Stomach (tissue), 19 donors: ENCODE measurements at places on chromosomes 2 and 18. TPM values are rescaled to one million over a fixed set of nuclear protein-coding genes. Genes with fewer than 3 reads are reported as not detected.

DNA sequence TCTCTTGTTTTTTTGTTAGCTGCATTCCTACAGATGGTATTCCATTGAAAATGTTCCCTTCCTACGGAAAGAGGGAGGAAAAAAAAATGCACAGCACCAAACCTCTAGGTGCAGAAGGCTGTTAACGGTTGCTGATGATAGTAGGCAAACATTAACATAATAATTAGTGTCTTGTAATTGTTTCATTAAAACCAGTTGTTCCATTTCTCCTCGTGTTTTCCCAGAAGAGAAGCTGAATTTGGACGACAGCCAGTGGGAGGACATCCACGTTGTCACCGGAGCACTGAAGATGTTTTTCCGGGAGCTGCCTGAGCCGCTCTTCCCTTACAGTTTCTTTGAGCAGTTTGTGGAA lies 494.7 kb downstream of the ARHGAP15 start:
- no peak for DNase-seq

The SP140L gene
- 25.3 TPM for total RNA-seq

- DNase-seq, result no peak
Observed at GRCh38 chr2:85911097-85911496, 22.3 kb upstream of the ST3GAL5 start.

DNA sequence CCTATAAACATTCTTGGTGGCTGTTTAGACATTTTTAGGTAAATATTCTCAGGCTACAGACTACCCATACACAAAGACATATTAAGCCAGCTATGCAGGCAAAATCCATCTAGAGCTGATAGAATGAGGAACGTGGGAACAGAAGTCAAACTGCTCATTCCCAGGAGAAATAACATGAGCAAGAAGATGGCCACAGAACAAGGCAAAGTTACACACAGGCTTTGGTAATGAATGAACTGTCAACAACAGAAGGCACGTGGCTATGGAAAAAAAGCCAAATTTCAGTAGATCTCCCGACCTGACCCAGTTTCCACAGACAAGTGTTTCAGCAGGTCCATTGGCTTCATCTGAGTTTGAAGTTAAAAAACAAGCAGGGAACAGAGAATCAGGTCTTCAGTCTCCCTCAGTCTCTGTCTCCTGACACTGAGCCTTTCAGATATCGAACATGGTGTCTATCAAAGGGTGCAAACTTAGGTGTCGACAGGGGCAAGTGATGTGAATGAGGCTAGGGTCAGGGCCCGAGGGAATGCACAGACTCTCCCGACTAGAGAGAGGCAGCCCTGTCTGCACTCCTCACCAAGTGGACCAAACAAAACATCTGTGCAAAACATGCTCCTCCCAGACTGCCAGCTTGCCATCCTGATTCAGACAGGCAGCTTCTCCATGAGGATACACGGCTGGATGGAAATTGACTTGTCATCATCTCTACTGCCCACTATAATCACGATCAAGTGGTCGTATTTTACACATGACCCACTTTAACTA lies 25.9 kb downstream of the SIGLEC15 start:
- no peak for DNase-seq

DNA sequence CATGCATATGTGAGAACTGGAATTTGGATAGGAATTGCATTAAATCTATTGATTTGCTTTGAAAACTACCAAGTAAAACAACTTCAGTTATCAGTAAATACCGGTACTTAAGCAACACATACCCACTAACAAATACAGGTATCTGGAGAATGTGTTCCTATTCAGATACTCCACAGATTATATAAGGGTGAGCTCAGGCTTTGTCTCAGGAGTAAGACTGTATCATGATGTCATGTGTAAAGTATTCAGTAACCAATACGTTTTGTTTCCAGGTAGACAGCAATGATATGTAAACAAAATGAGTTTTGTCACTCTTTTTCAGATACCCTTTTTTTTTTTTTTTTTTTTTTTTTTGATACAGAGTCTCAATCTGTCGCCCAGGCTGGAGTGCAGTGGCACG lies 74.8 kb downstream of the DSC3 start:
- no peak for DNase-seq

GRCh38 chr2:150047620-150048222 lies 439.7 kb downstream of the RND3 start:
- no peak for DNase-seq

GRCh38 chr2:216134958-216135541 lies 25.9 kb downstream of the XRCC5 start:
- no peak for DNase-seq

GRCh38 chr2:84175340-84175739 lies 283.7 kb downstream of the SUCLG1 start:
- no peak for DNase-seq

The POLE4 gene
- total RNA-seq, result 35.6 TPM

- peak; percentile 28 for DNase-seq
Observed at GRCh38 chr2:12106440-12107080, 360.1 kb downstream of the LPIN1 start.

DNA sequence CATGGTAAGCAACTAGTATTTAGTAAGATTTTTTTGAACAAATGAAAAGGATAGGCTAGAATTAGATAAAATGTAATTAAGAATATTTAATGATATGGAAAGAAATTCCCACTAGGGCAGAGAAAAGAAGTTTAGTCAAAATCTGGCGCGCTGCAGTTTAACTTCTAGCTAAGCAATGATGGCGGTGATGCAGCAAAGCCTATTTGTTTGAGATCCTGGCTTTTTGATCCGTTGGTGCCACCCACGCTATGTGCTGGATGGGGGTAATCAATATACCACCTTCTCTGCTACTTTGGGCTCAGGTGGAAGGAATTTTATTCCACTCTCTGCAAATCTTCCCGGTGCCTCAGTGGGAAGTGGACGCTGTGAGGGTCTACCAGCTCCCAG lies 421 bp upstream of the FAM171B start:
- DNase-seq, result no peak

The SELENOI gene
- total RNA-seq, result 1.8 TPM

The CCDC85A gene
- total RNA-seq, result 6.4 TPM

The CLASP1 gene
- 105 TPM for total RNA-seq

The TCF4 gene
- 7.2 TPM for total RNA-seq

DNA sequence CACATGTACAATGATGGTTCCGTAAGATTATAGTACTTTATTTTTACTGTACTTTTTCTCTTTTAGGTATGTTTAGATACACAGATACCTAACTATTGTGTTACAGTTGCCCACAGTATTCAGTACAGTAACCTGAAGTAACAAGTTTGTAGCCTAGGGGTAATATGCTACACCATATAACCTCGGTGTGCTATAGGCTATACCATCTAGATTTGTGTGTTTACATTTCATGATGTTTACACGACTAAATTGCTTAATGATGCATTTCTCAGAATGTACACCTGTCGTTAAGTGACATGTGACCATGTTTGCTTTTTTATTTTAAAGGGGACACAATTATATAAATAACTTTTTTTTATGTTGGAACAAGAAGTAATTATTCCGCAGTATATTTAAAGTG lies 34.5 kb downstream of the PIK3C3 start:
- no peak for DNase-seq

The VAPA gene
- 195 TPM for total RNA-seq

The SLC4A3 gene
- 1.3 TPM for total RNA-seq

The ASXL2 gene
- 19.2 TPM for total RNA-seq

DNA sequence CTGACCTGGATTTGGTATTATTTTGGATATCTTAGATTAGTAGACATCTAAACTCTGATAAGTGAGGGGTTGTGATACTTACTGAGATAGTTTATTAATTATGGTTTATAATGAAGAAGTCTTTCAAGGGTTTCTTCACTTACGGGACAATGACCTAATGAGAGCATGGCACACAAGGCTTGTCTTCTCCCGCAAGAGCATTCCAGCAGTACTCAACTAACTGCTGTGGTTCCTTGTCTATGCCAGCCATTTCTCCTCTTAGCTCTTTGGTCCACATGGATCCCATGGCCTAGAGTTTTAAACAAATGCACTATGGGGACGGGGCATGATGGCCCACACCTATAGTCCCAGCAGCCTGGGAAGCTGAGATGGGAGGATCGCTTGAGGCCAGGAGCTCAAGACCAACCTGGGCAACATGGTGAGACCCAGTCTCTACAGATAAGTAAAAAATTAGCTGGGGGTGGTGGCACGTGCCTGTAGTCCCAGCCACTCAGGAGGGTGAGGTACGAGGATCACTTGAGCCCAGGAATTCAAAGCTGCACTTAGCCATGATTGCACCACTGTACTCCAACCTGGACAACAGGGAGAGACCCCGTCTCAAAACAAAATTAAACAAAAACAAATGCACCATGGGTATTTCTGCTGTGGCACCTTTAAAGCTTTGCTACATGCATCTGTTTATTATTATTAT lies 161.7 kb upstream of the MYCN start:
- no peak for DNase-seq

- no peak for DNase-seq
Observed at GRCh38 chr2:135258193-135258592, 206.1 kb downstream of the RAB3GAP1 start.

GRCh38 chr2:142849820-142850219 lies 27.6 kb upstream of the KYNU start:
- no peak for DNase-seq

The PSMA8 gene
- not detected for total RNA-seq

The MBD2 gene
- total RNA-seq, result 23.3 TPM

DNA sequence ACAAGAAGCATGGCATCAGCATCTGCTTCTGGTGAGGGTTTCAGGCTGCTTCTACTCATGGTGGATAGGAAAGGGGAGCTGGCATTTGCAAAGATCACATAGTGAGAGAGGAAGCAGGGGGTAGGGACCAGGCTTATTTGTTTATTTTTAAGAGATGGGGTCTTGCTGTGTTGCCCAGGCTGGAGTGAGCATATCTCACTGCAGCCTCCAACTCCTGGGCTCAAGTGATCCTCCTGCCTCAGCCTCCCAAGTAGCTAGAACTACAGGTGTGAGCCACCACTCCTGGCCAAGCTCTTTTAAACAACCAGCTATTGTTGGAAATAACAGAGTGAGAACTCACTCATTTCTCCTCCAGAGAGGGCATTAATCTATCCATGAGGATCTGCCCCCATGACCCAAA lies 269.4 kb upstream of the FBXO11 start:
- DNase-seq, result no peak

- no peak for DNase-seq
Observed at GRCh38 chr2:36487947-36488346, 110.0 kb downstream of the FEZ2 start.

GRCh38 chr18:26804519-26804918 lies 61.0 kb downstream of the AQP4 start:
- peak; percentile 55 for DNase-seq

- no peak for DNase-seq
Observed at GRCh38 chr2:6474161-6475140, 391.3 kb downstream of the CMPK2 start.

The EML6 gene
- 0.45 TPM for total RNA-seq

GRCh38 chr18:45169610-45170009 lies 445.7 kb upstream of the SLC14A2 start:
- no peak for DNase-seq

- DNase-seq, result no peak
Observed at GRCh38 chr2:31739161-31739560, 158.4 kb upstream of the SRD5A2 start.

GRCh38 chr2:84805250-84805958 lies 75.5 kb downstream of the TRABD2A start:
- no peak for DNase-seq

The C2orf81 gene
- total RNA-seq, result 3.5 TPM

- no peak for DNase-seq
Observed at GRCh38 chr2:238821391-238821790, 26.5 kb upstream of the TWIST2 start.

DNA sequence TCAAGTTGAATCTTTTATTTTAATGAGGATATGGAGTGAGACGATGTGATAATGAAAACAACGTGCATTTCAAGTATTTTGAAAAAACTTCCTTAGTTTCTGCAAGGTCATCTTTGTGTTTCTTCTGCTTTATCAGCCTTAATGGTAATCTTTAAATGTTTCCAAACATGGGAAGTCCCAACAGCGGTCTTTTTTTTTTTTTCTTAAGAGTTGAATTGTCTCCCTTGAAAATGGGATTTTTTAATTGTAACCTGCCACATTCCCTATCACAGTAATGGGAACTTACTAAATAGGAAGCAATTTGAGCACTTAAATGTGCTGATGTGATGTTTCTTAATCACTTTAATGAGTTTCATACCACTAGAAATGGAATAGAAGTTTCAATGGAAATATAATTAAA lies 45.8 kb downstream of the ATIC start:
- no peak for DNase-seq

The INPP5D gene
- total RNA-seq, result 564 TPM

DNA sequence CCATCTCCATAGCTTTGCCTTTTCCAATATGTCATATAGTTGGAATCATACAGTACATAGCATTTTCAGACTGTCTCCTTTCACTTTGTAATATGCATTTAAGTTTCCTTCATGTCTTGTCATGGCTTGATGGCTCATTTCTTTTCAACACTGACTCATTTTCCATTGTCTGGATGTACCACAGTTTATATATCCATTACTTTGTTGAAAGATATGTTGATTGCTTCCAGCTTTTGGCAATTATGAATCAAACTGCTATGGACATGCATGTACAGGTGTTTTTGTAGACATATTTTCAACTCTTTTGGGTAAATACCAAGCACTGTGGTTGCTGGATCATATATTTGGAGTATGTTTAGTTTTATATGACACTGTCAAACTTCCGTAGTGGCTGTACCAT lies 26.3 kb downstream of the ACSL3 start:
- DNase-seq, result no peak

The GRHL1 gene
- 5.8 TPM for total RNA-seq

The L3MBTL4 gene
- 23.3 TPM for total RNA-seq

The DUSP19 gene
- 5.3 TPM for total RNA-seq

GRCh38 chr2:65913813-65914212 lies 481.4 kb upstream of the SPRED2 start:
- no peak for DNase-seq

GRCh38 chr2:119229716-119230115 lies 6.1 kb downstream of the STEAP3 start:
- no peak for DNase-seq

The CCDC88A gene
- 63.3 TPM for total RNA-seq

- no peak for DNase-seq
Observed at GRCh38 chr2:117801826-117802225, 12.7 kb upstream of the DDX18 start.

DNA sequence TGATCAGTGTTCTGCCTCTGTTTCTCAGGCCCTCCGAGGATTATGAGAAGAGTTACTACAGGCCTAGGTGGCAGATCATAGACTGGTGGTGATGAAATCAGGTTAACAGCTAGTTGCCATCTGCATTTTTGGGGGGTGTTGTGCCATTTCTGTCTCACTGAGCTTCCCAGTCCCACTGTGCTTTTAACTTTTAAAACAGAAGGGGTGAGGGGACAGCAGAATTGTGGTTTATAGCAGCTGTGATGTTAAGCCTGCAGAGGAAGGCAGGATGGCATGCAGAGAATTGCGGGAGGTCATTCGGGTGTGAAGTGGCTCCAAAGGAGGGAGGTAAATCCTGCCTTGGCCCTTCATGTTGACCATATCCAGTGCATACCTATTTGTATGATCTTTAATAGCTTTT lies 5.0 kb downstream of the CAB39 start:
- no peak for DNase-seq

GRCh38 chr2:604854-605524 lies 72.2 kb downstream of the TMEM18 start:
- no peak for DNase-seq

The EFEMP1 gene
- 26.6 TPM for total RNA-seq

The GRB14 gene
- 3.9 TPM for total RNA-seq

The IGFBP5 gene
- 548 TPM for total RNA-seq

- no peak for DNase-seq
Observed at GRCh38 chr2:3414133-3414860, 34.8 kb downstream of the TRAPPC12 start.
